ENCODE measurements at places on chromosomes 1 and 21. TPM values are rescaled to one million over a fixed set of nuclear protein-coding genes. Genes with fewer than 3 reads are reported as not detected.

DNA sequence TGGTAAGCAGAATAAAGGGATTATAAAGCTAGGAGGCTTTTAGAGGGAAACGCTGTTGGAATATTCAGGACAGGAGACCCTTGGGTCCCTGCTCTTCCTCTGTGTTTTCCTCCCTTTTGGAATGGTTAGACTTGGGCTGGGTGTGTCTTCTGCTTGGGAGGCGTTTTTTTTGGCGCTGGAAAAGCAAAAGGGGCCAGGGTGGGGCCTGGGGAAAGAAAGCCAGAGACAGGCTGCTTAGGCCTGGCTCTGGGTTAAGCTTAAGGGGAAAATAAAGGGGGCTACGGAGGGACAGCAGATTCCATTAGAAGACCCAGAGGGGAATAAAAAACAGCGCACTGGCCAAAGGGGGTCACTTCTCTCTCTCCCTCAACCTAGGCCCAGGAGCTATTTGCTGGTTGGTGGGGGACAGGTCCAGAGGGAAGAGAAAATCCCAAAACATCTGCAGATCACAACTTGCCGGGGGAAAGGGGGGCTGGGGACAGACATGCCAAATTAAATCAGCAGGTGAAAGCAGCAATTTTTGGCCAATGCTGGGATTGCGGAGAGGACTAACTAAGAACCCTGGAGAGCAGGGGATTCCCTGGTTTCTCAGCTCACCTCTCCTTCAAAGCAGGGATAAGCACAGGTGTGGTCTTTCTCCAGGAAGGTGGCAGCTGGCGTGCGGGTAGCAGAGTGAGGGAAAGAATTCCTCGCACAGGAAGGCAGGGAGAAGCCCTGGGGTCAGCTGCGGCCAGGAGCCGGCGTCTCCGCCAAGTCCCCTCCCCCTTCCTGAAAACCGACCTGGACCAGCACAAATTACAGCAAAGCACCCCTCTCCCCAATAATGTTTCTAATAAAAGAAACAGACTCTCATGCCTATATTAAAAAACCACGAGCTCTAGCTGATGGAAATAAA is 82.2 kb upstream of the AK4 start:
- DNase-seq: no peak

- no peak for DNase-seq
Measured at GRCh38 chr1:157785248-157785647, 8.3 kb upstream of the FCRL2 start.

GRCh38 chr21:34201001-34201400 is 127.6 kb downstream of the MRPS6 start:
- no peak for DNase-seq

GRCh38 chr1:8589571-8589970 is 227.9 kb downstream of the RERE start:
- no peak for DNase-seq

- peak; percentile 66 for DNase-seq
Measured at GRCh38 chr21:46634966-46635323, 529 bp upstream of the PRMT2 start.

GRCh38 chr1:162007466-162007865 is 16.2 kb downstream of the OLFML2B start:
- DNase-seq: no peak

The PDC gene
- total RNA-seq: not detected

Data from MCF 10A (cell line).